Activated T-helper 1 cell treated with anti-CD3 and anti-CD28 coated beads, Interleukin-12 subunit alpha, Interleukin-12 subunit beta, Interleukin-2, Interleukin-4 antibody, amounts not matched to agents 30 ng/mL and 10 ng/mL and 1 ng/mL, durations not matched to agents 14 hours and 24 hours and 36 hours (primary cell): ENCODE measurements at places on chromosomes 5 and 9.
A peak's percentile ranks its signal among the peaks of the same experiment; 100 is the strongest.

- no peak for DNase-seq
These were observed 1290.3 kb upstream of the CDH9 start for GRCh38 chr5:28328681-28329080.

- peak; percentile 12 for DNase-seq
These were observed 624 bp downstream of the FBXW11 start for GRCh38 chr5:172005708-172006320.

DNA sequence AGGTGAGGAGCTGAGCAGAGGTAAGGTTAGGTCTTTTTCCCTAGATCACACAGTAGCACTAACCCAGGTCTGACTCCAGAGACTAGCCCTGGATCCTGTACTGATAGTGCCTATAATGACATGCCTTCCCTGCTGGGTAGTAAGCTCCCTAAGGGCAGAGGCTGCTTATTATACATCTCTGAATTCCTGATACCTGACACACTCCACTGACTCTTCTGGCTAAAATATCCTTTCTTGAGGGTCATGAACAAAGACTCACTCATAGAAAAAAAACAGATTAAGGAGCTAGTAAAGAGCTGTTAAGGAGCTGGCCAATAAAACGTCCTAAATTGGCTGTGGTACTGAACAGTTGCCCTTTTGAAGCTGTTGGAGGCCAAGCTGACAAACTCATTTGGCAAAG, 149.0 kb upstream of the ITGA1 start:
- DNase-seq: no peak

DNA sequence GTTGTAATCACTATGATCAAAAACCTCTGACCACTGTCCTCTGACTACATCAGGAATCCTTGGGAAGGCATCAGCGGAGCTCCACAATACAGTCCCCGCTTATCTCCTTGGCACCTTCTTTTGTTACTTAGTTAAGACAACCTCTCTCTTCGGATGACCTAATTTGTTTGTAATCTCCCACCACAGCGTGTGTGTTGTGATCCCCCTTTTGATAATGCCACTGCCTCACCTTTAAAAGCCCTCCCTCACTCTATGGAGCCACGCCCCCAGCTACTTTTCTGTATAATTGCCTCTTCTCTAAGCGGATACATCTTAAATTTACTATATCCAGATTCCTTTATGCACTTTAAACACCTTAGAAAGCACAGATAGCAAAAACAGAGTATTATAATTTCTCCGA, 35.9 kb downstream of the OR2Y1 start:
- DNase-seq: no peak

DNA sequence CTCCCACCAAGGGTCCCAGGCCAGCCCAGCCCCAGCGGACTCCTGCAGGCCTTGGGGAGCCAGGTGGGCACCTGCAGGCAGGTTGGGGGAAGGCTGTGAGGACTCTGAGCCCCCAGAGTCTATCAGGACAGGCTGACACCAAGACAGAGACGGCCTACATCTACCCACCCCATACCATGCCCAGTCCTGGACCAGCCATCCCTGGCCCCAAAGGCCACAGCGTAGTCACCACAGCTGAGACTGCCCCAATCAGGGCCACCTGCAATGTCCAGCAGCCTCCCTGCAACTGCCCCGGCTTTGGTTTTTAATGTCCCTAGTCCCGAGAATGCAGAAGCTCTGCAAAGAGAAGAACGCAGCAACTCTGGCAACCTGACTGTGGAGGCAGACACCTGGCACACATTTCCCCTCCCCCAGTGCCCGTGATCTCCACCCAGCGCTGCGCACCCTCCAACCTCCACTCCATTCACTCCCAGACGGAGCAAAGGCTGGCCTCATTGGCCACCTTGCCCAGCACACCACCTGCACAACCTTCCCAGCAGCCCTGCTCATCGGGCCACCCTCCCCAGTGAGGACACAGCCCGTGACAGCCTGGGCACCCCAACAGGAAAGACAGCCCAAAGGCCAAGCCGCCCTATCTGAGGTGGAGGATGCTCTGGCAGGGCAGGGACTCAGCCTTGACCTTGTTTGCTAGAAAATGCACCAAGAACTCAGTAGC, 14.9 kb downstream of the ADAMTS2 start:
- DNase-seq: no peak

- no peak for DNase-seq
These were observed 394.1 kb downstream of the ZNF608 start for GRCh38 chr5:124352312-124352711.

DNA sequence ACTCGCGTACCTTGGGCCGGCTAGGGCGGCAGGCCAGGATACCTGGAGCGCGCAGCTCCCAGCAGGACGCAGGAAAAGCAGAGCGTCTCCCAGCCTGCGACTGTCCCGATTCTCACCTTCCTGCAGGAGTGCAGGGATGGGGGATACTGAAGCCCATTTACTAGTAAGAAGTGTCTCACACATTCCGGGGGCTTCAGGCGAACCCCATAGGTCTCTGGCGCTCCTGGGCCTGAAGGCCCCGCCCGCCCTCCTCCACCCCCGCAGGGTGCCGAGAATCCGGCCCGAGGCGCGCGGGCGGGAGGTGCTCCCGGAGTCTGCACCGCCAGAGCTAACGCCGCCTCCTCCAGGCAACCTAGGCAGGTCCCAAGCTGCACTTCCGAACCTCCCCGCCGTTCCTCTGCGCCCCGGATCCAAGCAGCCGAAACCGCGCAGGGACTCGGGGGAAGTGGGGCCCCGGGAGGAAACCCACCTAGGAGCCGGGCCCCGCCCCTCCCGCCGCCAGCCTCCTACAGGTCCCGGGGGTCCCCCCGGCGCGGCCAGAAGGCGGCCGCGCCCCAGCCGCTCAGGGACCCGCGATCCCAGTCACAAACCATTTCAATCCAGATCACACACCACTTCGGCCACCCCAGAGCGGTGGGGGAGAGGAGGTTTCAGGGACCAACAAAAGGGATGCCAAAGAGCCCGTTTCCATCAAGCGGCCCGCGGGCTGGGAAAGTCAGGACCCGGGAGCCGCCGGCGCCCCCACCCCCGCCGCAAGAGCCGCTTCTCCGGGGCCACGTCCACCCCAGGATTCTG, 1.2 kb downstream of the ROR2 start:
- DNase-seq: peak; percentile 37

GRCh38 chr5:137592317-137592716, 93.2 kb upstream of the SPOCK1 start:
- DNase-seq: no peak

GRCh38 chr9:114513055-114513958, 8.0 kb upstream of the WHRN start:
- no peak for DNase-seq

DNA sequence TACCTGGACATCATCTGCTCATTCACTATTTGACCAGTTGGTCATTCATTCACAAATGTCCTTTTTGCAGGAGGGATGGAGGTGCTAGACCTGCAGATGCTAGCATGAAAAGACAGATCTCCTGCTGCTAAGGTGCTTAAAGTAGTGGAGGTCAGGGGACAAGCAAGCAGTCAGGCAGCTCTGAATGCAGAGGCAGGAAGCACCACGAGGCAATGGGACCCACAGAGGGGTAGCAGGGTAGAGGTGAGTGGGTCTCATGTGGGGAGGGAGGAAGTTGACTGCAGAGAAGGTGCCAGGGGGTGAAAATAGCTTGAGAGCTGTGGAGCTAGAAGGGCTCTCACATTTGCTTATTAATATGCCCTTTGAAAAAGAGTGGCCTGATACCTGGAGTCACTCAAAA, 25.2 kb downstream of the FXN start:
- no peak for DNase-seq

- DNase-seq: no peak
These were observed 16.8 kb upstream of the DAB2IP start for GRCh38 chr9:121634329-121635261.

DNA sequence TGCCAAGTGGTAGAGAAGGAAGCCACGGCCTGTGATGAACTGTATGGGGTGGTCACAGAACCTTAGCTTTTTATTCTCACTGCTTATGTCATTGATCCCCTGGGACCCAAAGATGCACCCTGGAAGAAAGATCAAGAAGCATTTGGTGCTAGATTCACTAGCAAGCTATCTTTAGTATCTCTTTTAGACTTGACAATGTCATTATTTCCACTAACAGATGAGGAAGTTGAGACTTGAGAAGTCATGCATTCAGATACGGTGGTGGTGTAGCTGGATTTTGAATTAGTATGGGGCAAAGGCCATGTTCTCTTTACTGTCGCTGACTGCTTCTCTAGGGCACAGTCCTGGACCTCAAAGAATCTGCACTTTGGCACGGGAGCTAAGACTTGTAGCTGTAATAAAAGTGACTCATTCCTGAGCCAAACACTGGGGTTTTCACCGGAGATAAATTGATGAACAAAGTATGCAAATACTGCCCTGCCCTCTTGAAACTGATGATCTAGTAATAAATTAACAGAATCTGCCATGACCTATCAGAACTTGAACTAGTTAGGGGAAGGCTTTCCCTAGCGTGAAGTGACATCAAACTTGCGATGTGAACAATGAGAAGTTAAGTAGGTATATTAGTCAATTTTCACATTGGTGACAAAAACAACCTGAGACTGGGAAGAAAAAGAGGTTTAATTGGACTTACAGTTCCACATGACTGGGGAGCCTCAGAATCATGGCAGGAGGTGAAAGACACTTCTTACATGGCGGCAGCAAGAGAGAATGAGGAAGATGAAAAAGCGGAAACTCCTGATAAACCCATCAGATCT, 5.4 kb downstream of the GDA start:
- no peak for DNase-seq

GRCh38 chr5:27590503-27590902, 552.1 kb upstream of the CDH9 start:
- no peak for DNase-seq
